ENCODE measurements at places on chromosomes 12 and 14.

DNA sequence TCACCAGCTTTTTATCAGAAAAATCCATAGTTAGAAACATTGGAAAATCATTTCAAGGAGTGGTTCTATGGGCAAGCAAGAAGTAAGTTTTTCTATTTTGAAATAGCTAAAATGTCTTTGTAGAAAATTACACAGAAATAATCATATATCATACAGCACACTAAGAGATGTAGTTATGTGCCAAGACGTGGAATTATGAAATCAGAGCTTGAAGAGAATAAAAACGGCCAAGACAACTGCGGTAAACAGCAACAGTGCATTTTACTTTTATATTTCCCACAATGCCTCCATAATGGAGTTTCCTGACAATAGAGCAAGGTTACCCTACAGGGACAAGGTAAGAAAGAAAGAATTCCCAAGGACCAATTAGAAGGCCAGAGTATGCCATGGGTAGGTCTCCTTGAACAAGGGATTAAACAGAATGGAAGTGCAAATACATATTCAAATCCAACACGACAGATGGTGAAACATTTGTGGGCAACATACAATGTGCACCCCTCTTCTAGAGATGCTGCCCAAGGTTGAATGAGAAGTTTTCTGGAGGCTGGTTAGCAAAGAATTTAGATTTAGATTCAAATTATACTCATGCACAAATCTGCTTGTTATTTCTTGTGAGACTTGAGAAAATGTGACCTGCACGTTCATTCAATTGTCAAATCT, 76.1 kb upstream of the BTG1 start:
- DNase-seq: no peak

- DNase-seq: no peak
Measured at GRCh38 chr14:105223260-105223659, 25.1 kb upstream of the BTBD6 start.

DNA sequence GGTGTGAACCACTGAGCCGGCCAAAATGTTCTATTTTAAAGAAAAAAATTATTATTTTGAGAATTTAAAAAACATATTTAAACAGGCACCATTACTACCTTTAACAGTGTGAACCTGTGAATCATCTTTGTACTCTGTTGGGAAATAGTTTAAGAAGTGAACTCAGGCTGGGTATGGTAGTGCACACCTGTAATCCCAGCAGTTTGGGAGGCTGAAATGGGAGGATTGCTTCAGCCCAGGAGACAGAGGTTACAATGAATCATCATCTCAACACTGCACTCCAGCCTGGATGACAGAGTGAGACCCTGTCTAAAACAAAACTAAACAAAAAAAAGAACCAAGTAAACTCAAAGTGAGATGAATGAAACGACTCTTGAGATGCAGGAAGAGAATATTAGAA, 3.1 kb upstream of the WDR89 start:
- DNase-seq: no peak

GRCh38 chr14:103192246-103192840, 69.1 kb downstream of the TNFAIP2 start:
- no peak for DNase-seq

DNA sequence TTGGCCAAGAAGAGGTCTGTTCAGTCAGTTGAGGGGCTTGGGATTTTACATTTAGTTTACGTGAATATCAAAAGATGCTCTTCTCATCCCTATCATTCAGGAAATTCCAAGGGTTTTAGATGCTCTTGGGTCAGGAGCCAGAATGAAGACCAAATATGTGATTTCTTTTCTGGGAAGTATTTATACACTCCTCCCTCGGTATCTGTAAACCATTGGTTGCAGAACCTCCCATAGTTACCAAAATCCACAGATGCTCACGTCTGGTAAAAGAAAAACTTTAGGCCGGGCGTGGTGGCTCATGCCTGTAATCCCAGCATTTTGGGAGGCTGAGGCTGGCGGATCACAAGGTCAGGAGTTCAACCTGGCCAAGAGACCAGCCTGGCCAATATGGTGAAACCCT, 75.9 kb downstream of the TNFAIP2 start:
- DNase-seq: no peak

- no peak for DNase-seq
Measured at GRCh38 chr12:21451529-21451928, 14.1 kb downstream of the PYROXD1 start.

GRCh38 chr12:80582431-80582830, 125.0 kb upstream of the MYF6 start:
- no peak for DNase-seq

GRCh38 chr12:115402443-115403180, 718.6 kb upstream of the TBX3 start:
- DNase-seq: no peak

Measured in NCI-H1930 (cell line).